ENCODE measurements at places on chromosomes 12 and 14.

- DNase-seq: no peak
Measured at GRCh38 chr12:64085154-64085553, 136.9 kb downstream of the KICS2 start.

DNA sequence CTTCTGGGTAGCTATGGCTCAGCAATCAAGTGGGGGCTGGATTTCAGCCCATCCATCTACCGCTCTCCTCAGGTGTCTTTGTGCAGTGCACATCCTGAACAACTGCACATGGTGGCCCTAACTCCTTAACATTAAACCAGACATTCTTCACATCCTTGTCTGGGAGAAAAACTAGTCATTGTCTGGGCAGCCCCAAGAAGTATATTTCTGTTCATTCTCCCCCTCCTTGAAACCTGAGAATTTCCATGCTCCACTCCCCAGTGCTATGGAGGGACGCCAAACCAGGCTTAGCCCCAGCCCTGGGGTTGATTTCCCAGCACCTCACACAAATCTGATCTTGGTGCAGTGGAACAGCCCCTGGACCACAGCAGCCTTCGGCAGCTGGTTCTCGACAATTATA, 13.4 kb downstream of the MYL2 start:
- DNase-seq: no peak

- peak; percentile 56 for DNase-seq
Measured at GRCh38 chr14:55446127-55446736, 5.8 kb upstream of the TBPL2 start.

- DNase-seq: no peak
Measured at GRCh38 chr12:129163461-129163860, 310.2 kb downstream of the GLT1D1 start.

- no peak for DNase-seq
Measured at GRCh38 chr12:27572486-27573255, 48.7 kb downstream of the PPFIBP1 start.

GRCh38 chr12:107369679-107370078, 276.3 kb upstream of the CRY1 start:
- DNase-seq: peak; percentile 53

DNA sequence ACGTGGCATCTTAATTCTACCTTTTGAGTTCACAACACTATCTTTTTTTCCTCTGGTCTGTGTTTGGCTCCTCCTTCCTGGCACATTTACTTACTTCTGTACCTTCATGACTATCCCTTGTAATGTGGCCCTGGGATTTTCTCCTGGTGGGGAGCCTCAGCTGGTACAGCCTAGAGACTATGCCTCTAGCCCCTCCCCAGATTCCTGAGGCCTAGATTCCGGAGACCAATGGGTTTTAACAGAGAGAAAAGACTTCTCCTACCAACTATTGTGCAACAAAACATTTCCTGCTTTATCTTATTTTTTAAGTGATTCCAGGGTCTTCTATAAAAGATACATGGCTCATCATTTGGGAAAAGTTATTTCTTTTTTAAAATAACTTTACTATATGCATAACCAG, 216.2 kb upstream of the KRR1 start:
- no peak for DNase-seq

DNA sequence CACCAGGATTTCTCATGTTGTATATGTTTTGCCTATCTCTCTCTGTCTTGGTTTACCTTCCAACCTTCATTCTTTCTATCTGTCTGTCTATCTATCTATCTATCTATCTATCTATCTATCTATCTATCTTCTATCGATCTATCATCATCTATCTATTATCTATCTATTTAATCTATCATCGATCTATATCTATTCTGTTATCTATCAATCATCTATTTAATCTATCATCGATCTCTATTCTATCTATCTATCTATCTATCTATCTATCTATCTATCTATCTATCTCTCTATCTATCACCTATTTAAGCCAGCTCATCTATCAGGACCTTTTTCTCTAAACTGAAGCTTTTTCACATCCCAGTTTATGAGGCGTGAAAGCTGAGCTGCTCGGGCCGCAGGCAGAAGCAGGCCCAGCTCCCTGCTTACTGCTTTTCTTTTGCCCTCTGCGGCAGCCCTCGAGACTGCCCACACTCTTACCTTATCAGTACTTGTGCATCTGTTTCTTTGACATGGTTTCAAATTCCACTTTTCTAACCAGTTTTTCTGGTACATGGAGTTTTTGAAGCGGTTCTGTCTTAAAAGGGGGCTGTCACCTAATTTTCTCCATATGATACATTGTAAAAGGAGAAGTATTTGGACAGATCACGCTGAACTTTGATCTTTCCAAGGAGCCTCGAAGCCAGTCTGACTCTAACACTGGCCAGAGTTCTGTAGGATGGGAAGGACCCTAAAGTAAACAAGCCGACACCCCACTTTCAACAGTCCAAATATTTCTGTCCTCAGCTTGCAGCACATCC, 44.4 kb upstream of the GSG1 start:
- DNase-seq: no peak

- no peak for DNase-seq
Measured at GRCh38 chr14:98244162-98244948, 1027.6 kb downstream of the BCL11B start.

DNA sequence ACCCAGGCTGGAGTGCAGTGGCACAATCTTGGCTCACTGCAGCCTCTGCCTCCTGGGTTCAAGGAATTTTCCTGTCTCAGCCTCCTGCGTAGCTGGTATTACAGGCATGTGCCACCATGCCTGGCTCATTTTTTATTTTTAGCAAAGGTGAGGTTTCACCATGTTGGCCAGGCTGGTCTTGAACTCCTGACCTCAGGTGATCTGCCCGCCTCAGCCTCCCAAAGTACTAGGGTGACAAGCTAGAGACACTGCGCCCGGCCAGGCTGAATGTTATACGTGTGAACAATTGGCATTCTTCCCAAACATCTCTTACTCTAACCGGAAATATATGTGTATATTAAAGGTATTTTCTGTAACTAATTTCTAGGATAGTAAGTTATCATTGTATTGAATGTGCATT, 13.2 kb upstream of the LIMA1 start:
- DNase-seq: no peak

Data from CD4-positive, alpha-beta memory T cell (primary cell).